NCI-H524 treated with DMSO at 0.1 percent for 48 hours (cell line): ENCODE measurements at places on chromosomes 11 and 22.

GRCh38 chr11:62580959-62581715 is 7.4 kb upstream of the EEF1G start:
- DNase-seq: no peak

- no peak for DNase-seq
These were observed 921 bp upstream of the BCL2L13 start for GRCh38 chr22:17637490-17638181.

GRCh38 chr11:77374611-77375031 is 73.1 kb upstream of the GDPD4 start:
- DNase-seq: no peak

- DNase-seq: no peak
These were observed 524.1 kb downstream of the METTL15 start for GRCh38 chr11:28632338-28632737.

- no peak for DNase-seq
These were observed 151.3 kb downstream of the DLG2 start for GRCh38 chr11:85475660-85476517.

- DNase-seq: no peak
These were observed 10.3 kb downstream of the GAL3ST1 start for GRCh38 chr22:30564045-30564760.

GRCh38 chr11:132743601-132744000 is 788.7 kb downstream of the OPCML start:
- DNase-seq: no peak

- DNase-seq: no peak
These were observed 553 bp downstream of the PATZ1 start for GRCh38 chr22:31345331-31346254.

DNA sequence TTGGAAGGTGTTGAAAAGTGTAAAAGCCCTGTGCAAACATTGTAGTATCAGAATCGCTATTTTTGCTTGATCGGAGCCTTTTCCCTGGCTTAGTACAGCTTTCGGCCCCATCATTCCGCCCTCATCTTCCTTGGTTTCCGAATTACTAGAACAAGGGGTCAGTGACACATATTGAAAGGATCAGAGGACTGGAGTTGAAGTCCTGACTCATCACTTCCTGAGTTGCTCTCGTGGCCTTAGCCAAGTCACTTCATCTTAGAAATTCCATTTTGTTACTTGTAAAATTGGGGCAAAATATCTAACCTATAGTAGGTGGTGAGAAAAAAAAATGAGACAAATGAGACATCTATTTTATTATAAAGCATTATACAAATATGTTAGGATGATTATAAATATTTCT is 375.0 kb downstream of the NTM start:
- no peak for DNase-seq

DNA sequence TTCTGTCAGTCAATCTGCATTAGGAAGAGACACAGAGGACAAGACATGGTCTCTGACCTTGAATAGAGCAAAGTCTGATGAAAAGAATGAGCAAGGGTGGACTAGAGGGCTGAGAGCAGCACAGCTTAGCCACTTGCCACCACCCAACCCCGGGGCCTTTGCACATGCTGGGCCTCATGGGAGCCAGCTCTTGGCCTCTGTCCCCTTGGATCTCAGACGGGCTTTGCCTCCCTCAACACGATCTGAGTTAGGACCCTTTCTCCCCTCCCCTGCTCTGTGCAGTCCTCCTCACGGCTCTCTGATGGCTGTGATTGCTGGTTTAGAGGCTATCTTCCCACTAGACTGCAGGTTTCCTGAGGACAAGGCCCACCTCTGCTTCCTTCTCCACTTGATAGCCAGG is 131.6 kb upstream of the B3GAT1 start:
- DNase-seq: no peak

- no peak for DNase-seq
These were observed 31.3 kb downstream of the ABCC8 start for GRCh38 chr11:17445240-17445795.

DNA sequence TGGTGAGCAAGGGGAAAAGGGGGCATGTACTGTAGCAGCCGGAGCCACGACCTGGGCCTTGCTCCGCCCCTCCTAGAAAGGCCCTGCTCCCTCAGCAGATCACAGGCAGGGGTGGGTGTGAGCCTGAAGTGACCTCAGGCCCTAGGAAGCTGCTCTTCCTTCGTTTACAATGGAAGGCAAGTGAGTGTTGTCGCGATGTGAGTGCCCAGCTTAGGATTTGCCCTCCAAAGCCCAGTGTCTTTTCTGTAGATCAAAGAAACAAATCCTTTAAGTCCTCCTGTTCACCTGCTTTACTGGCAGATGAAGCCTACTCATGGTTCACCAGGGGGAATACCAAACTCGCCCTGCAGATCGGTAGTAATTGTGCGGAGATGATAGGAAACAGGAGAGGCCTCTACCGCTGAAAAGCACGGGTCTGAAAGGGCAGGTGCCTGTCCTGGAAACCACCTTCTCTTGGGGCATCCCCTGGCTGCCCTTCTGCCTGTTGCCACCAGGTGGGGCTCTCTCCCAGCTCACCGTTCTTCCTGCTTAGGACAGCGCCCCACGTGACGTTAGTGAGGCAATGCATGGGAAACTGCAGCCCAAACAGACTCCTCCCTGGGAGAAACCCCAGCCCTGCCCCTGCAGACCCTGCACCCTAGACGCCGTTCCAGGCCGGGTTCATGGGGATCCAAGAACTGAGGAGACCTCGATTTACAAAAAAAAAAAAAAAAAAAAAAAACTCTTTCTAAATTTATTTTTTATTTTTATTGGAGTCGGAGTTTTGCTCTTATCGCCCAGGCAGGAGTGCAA is 45.9 kb upstream of the RAB1B start:
- peak; percentile 41 for DNase-seq

DNA sequence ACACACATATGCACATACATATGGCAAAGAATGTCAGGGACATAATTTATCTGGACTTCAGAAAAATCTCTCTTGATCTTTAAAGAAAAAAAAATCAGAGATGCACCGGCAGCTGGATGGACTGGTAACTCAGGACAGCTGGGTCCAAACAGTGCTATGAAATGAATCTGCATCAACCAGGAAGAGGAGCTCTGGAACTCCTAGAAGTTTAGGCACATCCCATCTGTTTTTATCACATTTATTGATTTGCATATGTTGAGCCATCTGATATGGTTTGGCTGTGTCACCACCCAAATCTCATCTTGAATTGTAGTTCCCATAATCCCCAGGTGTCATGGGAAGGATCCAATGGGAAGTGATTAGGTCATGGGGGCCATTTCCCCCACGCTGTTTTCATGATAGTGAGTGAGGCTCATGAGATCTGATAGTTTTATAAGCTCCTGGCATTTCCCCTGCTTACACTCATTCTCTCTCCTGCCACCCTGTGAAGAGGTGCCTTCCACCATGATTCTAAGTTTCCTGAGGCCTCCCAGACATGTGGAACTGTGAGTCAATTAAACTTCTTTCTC is 87.7 kb upstream of the AKIP1 start:
- DNase-seq: no peak

- peak; percentile 36 for DNase-seq
These were observed 383.9 kb upstream of the FAT3 start for GRCh38 chr11:91840640-91841240.

DNA sequence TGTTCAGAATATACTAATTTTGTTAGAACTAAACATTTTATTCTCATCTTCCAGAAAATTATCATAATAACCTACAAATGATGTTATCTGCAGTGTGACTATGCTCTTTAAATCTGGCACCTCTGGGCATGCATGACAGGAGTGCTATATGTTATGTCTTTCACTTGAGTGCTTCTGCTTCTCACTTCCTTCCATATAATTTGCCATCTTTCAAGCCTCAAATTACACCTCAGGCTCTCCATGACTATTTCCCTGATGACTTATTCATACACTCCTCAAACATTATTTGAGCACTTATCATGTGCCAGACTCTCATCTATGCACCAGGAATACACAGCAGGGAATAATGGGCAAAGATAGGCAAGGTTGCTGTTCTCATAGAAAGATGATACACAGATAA is 219.3 kb upstream of the POU2AF2 start:
- DNase-seq: no peak

DNA sequence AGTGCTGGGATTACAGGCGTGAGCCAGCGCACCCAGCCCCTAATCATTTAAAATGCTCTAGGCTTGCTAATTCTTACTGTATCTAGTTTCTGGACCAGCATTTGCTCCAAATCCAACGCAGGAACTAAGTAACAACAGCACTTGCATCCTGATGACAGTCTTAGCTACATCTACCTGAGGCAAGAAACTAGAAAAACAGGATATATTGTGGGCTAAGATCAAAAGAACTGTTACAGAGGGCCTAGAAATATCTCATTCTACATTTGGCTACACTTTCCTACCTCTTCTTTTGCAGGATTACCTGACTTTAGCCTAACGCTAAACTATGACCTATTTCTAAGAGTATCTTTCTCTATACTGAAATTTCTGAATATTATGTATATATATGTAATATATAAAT is 7.8 kb downstream of the DCDC1 start:
- no peak for DNase-seq

DNA sequence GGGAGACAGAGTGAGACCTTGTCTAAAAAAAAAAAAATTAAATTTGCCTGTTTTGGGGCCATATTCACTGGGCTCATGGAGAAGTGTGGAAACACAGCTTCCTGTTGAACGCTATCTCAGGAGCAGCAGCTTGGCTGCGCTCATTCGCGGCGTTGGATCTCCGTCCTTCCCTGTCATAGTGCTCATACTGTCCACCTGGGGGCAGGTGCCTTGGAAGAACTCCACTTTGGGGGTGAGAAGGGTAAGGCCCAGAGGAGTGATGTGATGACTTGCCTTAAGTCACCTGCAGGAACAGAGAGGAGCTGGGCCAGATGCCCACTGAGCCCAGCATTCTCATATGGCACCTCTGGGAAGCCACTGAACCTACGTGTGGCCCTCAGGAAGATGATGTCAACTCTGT is 82.8 kb downstream of the CABIN1 start:
- DNase-seq: no peak

DNA sequence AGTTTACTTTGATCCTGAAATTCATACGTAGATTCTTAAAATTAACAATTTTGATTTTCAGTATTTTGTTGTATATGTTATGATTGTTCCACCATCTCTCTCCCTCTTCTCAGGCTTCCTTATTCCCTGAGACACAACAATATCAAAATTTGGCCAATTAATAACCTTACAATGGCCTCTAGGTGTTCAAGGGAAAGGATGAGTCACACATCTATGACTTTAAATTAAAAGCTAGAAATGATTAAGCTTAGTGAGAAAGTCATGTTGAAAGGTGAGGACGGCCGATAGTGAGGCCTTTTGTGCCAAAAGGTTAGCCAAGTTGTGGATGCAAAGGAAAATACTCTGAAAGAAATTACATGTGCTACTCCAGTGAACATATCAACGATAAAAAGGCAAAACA is 5.5 kb upstream of the OR52J3 start:
- DNase-seq: no peak

DNA sequence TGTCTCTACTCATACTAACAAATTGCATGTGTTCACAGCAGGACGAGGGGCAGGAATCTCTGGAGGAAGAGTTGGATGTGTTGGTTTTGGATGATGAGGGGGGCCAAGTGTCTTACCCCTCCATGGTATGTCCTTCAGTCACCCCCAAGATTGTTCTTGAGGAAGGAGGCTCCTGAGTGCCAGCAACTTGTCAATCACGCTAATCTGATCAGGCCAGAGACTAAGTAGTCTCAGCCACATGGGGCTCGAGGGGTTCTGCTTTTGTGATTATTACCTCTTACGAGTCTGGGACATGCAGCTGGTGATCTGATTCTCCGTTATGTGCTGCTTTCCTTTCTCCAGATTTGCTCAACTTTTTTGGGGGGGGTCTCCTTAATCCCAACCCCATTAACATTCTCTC is 54.3 kb downstream of the CTNND1 start:
- no peak for DNase-seq

- DNase-seq: no peak
These were observed 7.4 kb downstream of the HIRA start for GRCh38 chr22:19424186-19424500.

DNA sequence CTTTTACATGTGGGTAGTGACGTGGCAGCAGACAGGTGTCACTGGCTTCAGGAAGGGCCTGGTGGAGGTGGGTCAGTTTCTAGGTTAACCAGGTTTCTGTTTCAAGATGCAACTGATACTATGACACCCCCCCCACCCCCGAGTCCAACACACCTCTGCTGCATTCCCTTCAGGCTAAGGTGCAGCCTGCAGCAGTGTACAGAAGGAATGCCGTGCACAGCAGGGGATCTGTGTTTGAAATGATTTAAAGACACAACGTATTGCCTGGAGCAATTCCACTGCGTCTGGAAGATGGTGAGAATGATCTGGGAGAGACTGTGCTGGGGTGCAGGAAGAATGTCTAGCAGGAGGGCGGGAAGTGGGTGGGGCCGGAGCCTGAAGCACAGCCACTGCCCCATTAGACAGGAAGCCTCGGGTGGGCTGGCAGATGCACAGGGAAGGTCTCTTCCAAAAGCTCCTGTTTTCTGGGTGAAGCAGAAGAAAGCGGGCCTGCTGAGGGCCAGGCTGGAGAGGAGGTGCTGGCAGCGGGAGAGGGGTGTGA is 11.9 kb upstream of the TESMIN start:
- no peak for DNase-seq

DNA sequence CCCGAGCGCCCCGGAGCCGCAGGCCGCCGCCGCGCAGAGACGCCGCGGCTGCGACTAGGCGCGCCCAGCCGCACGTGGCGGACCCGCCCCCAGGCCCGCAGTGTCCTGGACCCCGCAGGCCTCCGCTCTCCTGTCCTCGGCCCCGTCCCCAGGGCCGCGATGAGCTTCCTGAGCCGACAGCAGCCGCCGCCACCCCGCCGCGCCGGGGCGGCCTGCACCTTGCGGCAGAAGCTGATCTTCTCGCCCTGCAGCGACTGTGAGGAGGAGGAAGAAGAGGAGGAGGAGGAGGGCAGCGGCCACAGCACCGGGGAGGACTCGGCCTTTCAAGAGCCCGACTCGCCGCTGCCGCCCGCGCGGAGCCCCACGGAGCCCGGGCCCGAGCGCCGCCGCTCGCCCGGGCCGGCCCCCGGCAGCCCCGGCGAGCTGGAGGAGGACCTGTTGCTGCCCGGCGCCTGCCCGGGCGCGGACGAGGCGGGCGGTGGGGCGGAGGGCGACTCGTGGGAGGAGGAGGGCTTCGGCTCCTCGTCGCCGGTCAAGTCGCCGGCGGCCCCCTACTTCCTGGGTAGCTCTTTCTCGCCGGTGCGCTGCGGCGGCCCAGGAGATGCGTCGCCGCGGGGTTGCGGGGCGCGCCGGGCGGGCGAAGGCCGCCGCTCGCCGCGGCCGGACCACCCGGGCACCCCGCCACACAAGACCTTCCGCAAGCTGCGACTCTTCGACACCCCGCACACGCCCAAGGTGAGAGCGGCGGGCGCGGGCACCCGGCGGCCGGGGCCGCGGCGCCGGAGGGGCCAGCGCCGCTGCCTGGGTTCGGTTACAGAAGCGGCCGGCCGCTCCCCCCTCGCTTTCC is 528 bp downstream of the WEE1 start:
- DNase-seq: no peak

DNA sequence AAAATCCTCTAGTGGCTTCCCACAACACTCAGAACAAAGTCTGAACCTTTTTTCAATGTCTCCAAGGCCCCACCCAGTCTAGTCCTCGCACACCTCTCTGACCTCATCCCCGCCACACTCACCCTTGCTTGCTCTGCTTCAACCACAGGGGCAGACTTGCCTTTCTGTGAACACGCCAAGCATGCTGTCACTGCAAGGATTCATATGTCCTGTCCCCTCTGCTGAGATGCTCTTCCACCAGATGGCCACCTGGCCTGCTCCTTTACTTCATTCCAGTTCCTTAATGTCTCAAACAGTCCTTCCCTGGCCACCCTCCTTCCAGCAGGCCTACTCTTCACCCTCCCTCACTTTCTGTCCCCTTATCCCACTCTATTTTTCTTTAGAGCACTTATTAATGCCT is 60.6 kb upstream of the ARHGAP20 start:
- DNase-seq: no peak

- no peak for DNase-seq
These were observed 8.4 kb upstream of the ETS1 start for GRCh38 chr11:128595775-128596174.
